ENCODE measurements at places on chromosomes 1 and 21.

DNA sequence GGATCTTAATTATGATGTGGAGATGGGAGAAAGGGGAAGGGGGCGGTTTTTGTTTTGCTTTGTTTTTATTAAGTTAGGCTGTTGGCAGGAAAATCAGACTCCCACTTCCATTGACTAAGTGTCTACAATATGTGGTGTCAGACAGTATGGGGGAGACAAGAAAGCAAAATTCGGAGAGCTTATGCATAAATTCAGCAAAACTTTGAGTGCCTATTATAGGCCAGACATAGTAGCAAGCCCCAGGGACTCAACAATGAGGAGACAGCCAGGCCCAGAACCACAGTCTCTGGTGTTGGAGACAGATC, 835 bp upstream of the TSPAN2 start:
- DNase-seq = no peak

GRCh38 chr1:197249324-197249723, 18.7 kb upstream of the CRB1 start:
- DNase-seq = no peak

GRCh38 chr1:175158170-175158591, 34.4 kb downstream of the KIAA0040 start:
- no peak for DNase-seq

GRCh38 chr1:232319072-232319471, 310.9 kb downstream of the SIPA1L2 start:
- DNase-seq = no peak

GRCh38 chr1:91818713-91818975, 67.3 kb downstream of the TGFBR3 start:
- DNase-seq = no peak
